ENCODE measurements at places on chromosomes 16 and 17.

DNA sequence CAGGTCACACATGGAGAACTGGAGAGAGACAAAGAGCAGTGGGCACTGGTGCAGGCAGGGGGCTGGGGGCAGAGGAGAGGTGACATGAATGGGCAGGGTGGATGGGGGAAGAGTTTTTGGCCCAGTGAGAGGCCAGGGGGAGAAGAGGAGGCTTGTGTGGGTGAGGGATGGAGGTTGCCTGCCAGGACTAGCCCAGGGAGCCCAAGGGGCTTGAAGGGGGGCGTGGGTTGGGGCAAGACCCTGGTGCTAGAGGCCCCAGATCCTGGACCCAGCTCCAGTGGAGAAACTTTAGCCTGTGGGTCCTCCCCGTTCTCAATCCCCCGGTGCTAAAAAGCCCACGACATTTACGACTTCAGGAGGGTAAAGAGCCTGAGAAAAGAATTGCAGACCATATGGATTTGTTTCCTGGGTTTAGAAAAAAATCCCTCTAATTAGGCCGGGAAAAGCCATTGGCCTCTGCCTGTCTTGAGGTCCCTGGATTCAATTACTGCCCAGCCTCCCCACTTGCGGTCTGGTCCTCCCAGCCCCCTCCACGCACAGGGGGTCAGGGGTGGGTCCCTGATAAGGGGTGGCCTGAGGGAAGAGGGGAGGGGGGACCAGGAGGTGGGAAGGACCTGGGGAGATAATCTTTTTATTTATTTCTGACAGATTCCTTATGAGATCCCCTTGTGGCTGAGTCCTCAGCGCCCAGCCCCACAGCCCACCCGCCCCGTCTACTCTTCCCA is 33.0 kb downstream of the NGFR start:
- DNase-seq, result peak; percentile 36

DNA sequence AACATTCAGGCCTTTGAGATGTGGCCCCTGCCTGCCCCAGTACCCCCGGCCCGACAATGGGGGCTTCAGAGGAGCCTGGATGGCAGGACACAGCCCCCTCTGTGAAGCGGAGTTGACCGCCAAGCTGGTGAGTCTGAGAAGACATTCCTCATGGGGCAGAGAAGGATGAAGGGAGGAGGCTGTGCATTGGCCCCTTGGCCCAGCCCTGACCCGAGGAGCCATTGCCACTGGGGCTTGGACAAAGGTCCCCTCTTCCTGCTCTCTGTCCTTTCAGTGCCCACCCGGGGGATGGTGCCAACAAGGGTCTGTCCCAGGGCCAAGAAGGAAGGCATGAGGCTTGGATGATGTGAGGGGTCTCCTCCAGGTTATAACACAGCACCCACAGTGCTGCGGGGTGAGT is 30.9 kb upstream of the PHB1 start:
- DNase-seq, result no peak

DNA sequence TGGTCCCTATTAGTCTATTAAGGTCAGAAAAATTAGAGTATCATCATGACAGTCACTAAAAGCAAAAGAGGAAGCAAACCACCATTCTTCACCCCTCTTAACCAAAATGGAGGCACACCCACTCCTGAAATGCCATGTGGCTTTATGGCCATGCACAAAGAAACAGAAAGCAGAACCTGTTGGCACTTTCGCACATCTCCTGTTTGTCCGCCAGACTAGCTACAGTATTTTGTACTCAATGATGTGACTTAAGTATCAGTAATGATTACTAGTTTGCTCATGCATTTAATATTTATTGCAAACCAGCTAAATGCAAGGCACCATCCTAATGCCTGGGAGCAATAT is 70.2 kb upstream of the GNAO1 start:
- no peak for DNase-seq

DNA sequence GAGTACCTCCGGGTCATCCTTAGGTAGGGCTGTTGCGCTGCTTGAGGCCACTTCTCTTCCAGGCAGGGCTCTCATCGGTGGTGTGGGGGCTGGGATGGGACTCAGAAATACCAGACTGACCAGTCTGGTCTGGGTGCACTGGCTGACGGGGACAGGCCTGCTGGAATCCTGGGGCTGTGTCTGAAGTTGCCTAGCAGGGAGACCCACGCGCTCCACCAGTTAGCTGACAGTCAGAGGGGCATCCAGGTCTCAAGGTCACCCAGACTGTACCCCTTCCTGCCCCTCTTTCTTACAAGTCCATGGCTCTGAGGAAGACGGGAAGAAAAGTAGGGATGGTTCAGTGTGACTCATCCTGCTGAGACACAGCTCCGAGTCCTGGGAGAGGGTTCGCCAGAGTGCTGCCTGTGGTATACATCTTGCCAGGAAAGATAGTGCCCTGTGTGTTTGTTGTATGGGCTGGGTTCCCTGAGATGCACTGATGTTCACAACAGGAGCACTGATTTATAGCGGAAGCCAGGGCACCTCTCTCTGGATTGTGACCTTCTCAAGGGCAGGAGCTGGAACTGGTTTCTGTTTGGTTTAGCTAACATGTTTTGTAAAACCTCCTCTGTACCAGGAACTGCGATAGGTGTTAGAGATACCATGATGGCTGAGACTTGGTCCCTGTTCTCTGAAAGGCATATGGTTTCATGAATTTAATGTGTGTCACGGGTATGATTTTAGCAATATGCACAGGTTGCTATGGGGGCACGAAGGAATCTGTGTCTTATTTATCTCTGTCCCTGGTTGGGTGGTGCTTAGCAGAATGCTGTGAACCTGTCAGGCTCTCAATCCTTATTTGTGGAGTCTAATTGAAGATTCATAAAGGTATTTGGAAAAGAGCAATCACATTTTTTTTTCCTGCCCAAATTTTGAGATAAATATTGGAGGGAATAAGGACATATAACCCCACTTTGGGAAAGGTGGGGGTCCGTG is 97.5 kb downstream of the OR1D5 start:
- no peak for DNase-seq

- no peak for DNase-seq
Observed at GRCh38 chr16:89801800-89802199, 14.6 kb downstream of the FANCA start.

DNA sequence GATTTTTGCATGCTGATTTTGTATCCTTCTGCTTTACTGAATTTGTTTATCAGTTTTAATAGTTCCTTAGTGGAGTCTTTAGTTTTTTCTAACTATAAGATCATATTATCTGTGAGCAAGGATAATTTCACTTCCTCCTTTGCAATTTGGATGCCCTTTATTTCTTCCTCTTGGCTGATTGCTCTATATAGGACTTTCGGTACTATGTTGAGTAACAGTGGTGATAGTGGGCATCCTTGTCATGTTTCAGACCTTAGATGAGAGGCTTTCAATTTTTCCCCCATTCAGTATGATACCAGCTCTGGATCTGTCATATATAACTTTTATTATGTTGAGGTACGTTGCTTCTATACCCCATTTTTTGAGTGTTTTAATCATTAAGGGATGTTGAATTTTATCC is 224.5 kb upstream of the CNTNAP4 start:
- DNase-seq, result no peak
